ENCODE measurements at places on chromosomes 7 and 10. TPM values are rescaled to one million over a fixed set of nuclear protein-coding genes. Genes with fewer than 3 reads are reported as not detected.

The TEX47 gene
- total RNA-seq, result not detected

The GHRHR gene
- not detected for total RNA-seq

The DRGX gene
- total RNA-seq, result not detected

The AFAP1L2 gene
- 3.1 TPM for total RNA-seq

The CDHR1 gene
- total RNA-seq, result not detected

Data from cardiac ventricle fibroblast (primary cell).